T-helper 17 cell (primary cell): ENCODE measurements at places on chromosomes 3 and 15.

GRCh38 chr3:14275962-14276909, 97.6 kb downstream of the LSM3 start:
- peaks cover 19% of the 10 kb centered on the region for H3K27me3 ChIP-seq
- no peak for DNase-seq
- H3K27ac ChIP-seq: peak overlapping the region; percentile 11
- peaks cover 3% of the 10 kb centered on the region for H3K4me1 ChIP-seq
- peaks cover 3% of the 10 kb centered on the region for H3K36me3 ChIP-seq

DNA sequence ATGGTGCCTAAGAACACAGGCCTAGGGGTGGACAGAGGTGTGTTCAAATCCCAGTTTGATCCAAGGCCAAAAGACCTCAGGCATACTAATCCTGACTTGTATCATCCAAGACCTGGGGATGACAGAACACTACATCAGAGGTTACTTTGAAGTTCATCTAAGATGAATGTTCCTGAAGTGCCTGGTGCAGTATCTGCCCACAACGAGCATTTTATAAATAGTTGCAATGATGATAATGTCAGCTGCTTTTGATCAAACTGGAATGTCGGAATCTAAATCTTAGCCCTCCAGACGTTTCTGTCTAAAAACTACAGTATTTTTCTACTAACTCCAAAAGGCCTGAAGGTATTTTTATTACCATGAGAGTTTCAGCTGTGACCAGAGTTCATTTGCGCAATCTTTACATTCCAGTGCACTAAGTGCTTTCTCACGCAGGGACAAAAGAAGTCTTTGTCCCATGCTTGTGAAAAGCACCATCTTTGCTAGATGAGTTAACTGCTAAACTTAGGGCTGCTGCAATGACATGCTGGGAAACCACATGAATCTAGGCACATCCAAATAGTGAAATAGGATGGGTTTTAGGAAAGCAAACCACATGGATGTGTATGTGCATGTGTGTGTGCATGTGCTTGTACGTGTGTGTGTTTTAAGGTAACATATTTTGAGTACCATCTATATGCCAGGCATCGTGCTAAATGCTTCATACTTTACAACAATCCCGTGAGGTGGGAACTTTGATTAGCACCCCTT, 18.1 kb downstream of the ANXA2 start:
- H3K4me1 ChIP-seq: peaks cover 22% of the 10 kb centered on the region
- no peak overlapping the region for H3K4me3 ChIP-seq
- no peaks in the 10 kb centered on the region for H3K27me3 ChIP-seq
- H3K36me3 ChIP-seq: peaks cover 7% of the 10 kb centered on the region

GRCh38 chr3:62467966-62468722, 94.8 kb upstream of the FEZF2 start:
- no peak overlapping the region for H3K27ac ChIP-seq
- no peaks in the 10 kb centered on the region for H3K36me3 ChIP-seq
- H3K4me3 ChIP-seq: no peak overlapping the region
- no peak for DNase-seq
- peaks cover 2% of the 10 kb centered on the region for H3K4me1 ChIP-seq

DNA sequence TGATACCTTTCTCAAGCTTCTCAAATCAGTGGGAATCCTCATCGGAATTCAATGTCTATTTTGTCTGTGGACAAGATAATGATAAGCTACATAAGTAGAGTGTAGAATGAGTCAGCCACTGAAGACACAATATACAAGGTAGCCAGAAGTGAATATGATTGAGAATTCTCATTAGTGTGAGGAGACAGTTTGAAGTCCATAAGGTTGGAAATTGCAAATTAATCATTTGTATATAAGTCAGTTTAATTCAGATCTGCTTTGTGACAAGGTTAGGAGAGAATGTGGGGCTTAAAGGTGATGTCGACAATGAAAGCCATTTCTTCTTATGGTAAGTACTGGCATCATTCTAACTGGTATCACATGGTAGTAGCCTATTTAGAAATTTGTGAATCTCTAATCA, 4.2 kb downstream of the ARPP21 start:
- DNase-seq: no peak
- H3K4me1 ChIP-seq: peaks cover 4% of the 10 kb centered on the region
- H3K4me3 ChIP-seq: no peak overlapping the region
- no peak overlapping the region for H3K27ac ChIP-seq
- no peaks in the 10 kb centered on the region for H3K36me3 ChIP-seq

GRCh38 chr3:4234889-4235288, 68.3 kb upstream of the SETMAR start:
- no peak for DNase-seq
- no peak overlapping the region for H3K4me3 ChIP-seq
- no peaks in the 10 kb centered on the region for H3K4me1 ChIP-seq
- no peaks in the 10 kb centered on the region for H3K27me3 ChIP-seq

DNA sequence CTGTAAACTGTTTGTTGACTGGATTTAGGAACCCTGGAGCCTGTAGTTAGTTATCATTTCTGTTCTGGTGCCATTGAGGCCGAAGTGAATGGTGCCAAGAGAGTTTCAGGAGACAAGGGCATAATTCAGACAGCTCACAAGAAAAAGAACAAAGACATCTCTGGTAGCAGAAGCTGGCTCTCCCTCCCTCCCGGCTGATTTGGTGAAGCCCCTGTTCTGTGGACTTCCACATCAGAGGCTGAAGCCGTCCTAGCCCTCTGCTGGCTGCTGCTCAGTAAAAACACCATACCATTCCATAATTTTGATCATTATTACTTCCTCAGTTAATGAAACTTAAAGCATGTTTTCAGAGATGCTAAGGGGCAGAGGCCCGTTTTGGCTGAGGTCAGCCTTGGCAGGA, 381.2 kb upstream of the WNT5A start:
- no peaks in the 10 kb centered on the region for H3K36me3 ChIP-seq
- H3K4me1 ChIP-seq: no peaks in the 10 kb centered on the region
- H3K27ac ChIP-seq: no peak overlapping the region

DNA sequence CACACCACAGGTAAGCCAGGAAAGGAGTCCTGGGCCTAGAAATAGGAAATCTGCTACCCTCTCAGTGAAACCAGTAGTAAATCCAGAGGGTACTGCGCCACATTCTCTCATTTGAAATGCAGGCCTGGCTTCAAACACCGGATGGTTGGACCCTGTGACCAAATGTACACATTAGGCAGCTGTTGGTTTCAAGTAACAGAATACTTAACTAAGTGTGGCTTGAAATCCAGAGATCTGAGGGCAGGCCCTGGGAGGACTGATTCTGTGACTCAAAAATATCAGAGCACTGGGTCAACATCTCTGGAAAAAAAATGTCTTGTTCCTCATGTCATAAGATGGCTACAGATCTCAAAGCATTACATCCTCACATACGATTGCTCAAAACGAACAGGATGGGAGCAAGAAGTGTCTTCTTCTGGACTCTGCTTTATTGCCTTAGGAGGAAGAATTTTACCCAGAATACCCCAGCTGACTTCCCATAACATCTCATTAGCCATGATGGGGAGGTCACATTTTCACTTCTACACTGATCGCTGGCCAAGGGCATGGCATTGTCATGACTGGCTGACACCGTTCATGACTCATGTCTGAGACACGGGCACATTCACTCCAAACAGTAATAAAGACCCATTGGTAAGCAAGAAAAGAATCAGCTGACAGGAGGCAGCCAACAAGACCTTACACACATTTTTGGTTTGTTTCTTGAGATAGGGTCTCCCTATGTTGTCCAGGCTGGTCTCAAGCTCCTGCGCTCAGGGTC, 166.0 kb downstream of the ARRDC4 start:
- DNase-seq: no peak
- no peak overlapping the region for H3K27ac ChIP-seq
- no peaks in the 10 kb centered on the region for H3K36me3 ChIP-seq
- H3K4me1 ChIP-seq: no peaks in the 10 kb centered on the region
- no peak overlapping the region for H3K4me3 ChIP-seq

- H3K36me3 ChIP-seq: peaks cover 8% of the 10 kb centered on the region
- no peak overlapping the region for H3K27ac ChIP-seq
- H3K4me1 ChIP-seq: peaks cover 7% of the 10 kb centered on the region
- DNase-seq: no peak
These were observed 40.7 kb downstream of the DENND6A start for GRCh38 chr3:57652203-57652602.

- H3K27me3 ChIP-seq: peaks cover 16% of the 10 kb centered on the region
- H3K4me1 ChIP-seq: no peaks in the 10 kb centered on the region
- H3K27ac ChIP-seq: no peak overlapping the region
- H3K4me3 ChIP-seq: no peak overlapping the region
These were observed 18.3 kb downstream of the MYZAP start for GRCh38 chr15:57609805-57610529.

DNA sequence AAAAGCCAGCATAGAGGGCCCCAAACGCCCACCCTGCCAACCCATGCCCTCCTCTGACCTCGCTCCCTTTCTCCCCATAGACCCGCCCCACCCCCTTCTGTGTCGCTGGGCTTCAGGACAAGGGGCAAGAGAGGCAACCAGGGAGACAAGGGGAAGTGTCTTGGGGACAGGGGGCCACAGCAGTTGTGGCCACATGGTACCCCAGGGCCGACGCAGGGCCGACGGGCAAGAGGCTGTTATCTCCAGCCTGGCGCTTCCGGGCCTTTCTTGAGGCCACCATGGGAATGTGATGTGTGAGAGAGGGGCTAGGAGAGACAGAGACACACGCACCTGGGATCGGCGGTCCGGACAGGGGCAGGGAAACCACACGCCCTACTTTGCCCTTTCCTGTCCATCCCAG, 3.4 kb upstream of the HAPLN3 start:
- no peaks in the 10 kb centered on the region for H3K27me3 ChIP-seq
- H3K4me3 ChIP-seq: no peak overlapping the region
- no peak for DNase-seq
- peak overlapping the region; percentile 100 for H3K27ac ChIP-seq
- peaks cover 41% of the 10 kb centered on the region for H3K4me1 ChIP-seq

GRCh38 chr3:191648787-191649186, 187.8 kb downstream of the PYDC2 start:
- no peak overlapping the region for H3K4me3 ChIP-seq
- DNase-seq: no peak
- no peaks in the 10 kb centered on the region for H3K27me3 ChIP-seq
- no peaks in the 10 kb centered on the region for H3K4me1 ChIP-seq

GRCh38 chr3:11300970-11301369, 28.8 kb downstream of the ATG7 start:
- H3K27me3 ChIP-seq: no peaks in the 10 kb centered on the region
- H3K4me3 ChIP-seq: no peak overlapping the region
- H3K27ac ChIP-seq: peak overlapping the region; percentile 39
- H3K36me3 ChIP-seq: peaks cover 11% of the 10 kb centered on the region
